ENCODE measurements at places on chromosomes 7 and 10. TPM values are rescaled to one million over a fixed set of nuclear protein-coding genes. Genes with fewer than 3 reads are reported as not detected.

RELN gene
- polyA plus RNA-seq, result not detected

CALML3 gene
- polyA plus RNA-seq, result not detected

COL26A1 gene
- polyA plus RNA-seq, result not detected

ECD gene
- polyA plus RNA-seq, result 29.7 TPM

Data from IgD-negative memory B cell (primary cell).